ENCODE measurements at places on chromosomes 2 and 18.

DNA sequence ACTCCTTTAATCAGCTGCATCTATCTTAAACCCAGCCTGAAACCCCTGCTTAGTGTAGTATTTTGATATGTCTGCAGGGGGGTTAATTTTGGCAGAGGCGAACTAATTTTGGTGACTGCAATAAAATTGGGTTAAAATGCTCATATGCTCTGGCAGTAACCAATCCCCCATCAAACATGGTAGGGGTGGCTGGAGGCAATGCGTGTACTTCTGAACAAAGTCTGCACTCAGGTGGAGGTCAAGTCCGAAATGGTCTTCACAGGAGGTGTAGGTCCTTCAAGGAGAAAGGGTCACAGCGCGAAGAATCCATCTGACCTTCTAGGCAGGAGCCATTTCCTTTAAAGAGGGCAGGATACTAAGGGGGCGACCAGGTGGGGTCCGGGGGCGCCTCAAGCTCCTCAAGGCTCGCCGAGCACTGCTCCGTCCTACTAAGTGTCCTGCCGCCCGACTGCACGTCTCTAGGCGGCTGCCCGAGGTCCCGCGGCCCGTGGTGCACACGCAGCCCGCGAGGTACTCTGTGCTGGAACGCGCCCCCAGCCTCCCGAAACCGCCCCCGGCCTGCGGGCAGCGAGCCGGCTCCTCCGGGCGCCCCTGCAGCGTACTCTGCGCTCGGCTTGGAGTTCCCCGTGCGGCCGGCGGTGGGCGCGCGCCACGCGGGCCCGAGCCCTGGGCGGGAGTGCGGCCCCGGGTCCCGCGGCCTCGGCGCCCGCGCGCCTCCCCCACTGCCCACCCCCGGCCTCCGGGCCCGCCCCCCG is 1.7 kb upstream of the LDLRAD4 start:
- peak; percentile 21 for DNase-seq

- no peak for DNase-seq
Observed at GRCh38 chr2:5696945-5697521, 4.8 kb downstream of the SOX11 start.

- no peak for DNase-seq
Observed at GRCh38 chr18:74692367-74693013, 94.8 kb downstream of the ZNF407 start.

- DNase-seq = no peak
Observed at GRCh38 chr2:96213379-96213778, 4.8 kb upstream of the STARD7 start.

DNA sequence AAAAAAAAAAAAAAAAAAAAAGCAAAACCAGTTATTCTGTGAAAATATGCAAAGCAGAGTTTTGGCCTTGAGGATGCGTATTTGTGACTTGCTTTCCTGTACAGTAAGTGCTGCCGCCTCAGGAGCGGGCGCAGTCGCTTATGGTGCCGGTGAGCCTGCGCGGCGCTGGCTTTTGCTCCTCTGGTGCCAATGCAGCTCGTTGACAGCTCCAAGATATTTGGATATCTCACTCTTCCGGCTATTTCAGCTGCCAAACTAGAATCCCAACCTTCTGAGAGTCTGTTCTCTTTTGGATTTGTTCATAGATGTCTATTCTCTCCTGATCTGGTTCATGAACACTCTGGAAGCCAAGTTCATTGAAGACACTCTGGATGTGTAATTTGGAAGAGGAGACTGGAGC is 184.1 kb downstream of the AGAP1 start:
- DNase-seq = no peak

DNA sequence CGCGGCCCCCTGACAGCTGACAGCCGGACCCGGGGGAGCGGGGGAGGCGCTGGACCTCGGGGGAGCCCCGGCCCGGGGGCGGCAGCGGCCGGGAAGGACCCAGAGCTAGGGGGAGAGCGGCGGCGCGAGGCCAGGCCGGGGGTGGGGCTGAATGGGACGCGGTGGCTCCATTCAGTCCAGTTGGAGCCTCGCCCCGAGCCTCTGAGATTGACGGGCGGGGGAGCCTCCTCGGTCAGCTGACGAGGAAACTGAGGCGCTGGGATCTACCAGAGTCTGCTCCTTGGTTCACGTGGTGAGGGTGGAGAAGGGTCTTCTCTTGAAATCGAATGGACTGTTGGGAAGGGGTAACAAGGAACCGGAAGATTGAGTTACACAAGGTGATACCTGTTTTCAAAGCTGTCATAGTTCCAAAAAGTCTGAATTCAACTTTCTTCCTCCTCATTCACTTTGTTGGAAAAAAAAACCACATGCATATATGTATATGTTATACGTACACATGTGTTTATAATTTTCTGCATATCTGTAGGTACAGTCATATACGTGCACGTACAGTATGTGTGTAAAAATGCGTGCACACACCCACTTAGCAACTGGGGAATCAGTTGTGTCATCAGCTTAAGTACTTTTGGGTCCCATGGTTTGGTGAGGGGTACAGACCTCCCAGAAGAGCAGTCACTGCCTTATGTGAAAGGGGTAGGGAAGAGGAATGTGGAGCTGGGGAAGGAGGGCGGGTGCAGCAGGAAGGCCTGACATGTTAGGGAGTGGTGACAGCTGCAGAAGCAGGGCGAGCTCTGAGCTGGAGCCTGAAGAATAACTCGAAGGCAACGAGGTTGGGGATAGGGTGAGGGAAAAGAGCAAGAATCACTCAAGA is 628 bp downstream of the PPP1R7 start:
- DNase-seq = no peak

GRCh38 chr2:21155365-21156136 is 31.8 kb downstream of the TDRD15 start:
- no peak for DNase-seq

GRCh38 chr2:238322001-238322411 is 1.7 kb downstream of the TRAF3IP1 start:
- DNase-seq = no peak

DNA sequence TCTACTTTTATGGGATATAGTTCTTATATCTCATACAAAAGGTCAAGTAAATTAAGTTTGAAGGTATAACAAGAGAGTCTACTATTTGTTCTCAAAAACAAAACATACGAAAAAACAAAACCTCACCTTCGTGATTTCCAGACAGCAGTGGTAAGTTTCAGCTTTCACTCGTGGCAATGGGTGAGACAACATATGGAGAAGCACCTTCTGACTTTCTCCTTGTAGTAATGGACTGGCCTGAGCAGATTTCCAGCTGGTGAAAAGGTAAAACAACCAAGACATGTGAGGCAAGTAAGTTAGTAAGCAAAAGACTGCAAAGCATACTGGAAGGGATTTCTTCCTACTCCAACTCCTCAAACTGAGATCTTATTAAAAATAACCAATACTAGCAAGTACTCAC is 39.6 kb downstream of the RTTN start:
- DNase-seq = no peak

GRCh38 chr2:25159949-25160348 is 8.4 kb downstream of the POMC start:
- no peak for DNase-seq

GRCh38 chr2:28622101-28622499 is 126.2 kb downstream of the PLB1 start:
- no peak for DNase-seq
